ENCODE measurements at places on chromosomes 1 and 21.

- DNase-seq, result peak; percentile 22
Measured at GRCh38 chr1:7705048-7705907, 65.8 kb upstream of the VAMP3 start.

DNA sequence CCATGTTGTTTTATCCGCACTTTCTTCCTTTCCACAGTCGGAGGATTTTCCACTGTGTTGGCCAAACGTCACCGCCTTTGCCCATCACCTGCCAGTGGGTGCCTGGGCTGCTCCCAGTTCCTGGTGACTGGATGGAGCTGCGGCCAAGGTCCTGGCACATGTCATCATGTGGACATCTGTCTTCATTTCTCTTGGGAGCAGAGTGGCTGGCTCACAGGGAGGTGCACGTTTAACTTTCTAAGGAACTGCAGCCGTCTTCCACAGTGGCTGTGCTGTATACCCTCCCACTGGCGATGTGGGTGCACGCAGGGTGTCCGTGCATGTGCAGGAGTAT is 19.5 kb upstream of the RNF223 start:
- DNase-seq, result no peak

DNA sequence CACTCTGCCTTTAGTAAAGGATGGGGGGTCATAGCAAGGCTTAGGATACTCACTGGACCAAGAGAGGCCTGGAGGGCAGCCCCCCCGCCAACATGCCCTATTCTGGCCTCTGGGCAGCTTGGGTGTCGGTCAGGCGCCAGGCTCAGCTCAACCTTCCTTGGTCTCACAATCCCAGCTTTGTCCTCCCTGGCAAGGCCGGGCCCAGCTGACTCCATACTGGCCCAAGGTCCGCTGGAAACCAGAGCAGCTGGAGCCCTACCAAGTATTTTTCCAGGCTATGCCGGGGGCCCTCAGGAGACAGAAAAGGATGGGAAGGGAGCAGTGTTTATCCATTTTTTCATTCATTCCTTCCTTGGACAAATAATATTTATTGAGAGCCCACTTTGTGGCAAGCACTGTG is 6.2 kb downstream of the FBXO2 start:
- no peak for DNase-seq

DNA sequence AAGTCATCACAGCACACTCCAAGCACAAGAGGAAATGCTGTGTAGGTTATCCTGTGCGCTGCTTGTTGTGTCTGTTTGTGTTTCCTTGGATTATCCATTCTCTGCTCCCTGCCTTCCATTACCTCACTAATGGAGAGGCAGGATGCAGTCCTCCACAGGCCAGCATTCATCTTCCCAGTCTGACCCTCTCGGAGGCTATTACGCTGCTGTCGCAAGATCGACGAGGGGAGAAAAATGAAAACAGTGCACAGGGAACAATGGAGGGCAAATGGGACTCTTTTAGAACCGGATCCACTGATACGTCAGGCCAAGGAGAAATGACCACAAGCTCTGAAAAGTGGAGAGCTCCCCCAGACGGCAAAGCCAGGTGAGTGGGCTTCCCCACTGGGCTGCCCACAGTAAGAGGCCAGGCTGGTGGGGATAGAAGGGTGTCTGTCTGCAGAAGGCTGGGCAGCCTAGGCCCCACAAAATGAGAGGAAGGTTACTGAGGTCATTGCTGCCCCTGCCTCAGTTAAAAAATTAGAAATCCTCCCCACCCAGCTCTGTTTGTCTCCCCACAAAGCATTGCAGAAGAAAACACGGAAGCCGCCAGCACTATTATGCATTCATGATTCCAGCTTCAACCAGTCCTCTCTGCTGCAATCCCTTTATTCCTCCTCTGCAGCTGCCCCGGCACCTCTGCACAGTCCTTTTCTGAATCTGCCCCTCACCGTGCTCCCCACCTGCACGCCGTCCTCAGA is 21.7 kb downstream of the LRRN2 start:
- no peak for DNase-seq

- DNase-seq, result no peak
Measured at GRCh38 chr1:204541626-204542025, 25.4 kb downstream of the MDM4 start.

DNA sequence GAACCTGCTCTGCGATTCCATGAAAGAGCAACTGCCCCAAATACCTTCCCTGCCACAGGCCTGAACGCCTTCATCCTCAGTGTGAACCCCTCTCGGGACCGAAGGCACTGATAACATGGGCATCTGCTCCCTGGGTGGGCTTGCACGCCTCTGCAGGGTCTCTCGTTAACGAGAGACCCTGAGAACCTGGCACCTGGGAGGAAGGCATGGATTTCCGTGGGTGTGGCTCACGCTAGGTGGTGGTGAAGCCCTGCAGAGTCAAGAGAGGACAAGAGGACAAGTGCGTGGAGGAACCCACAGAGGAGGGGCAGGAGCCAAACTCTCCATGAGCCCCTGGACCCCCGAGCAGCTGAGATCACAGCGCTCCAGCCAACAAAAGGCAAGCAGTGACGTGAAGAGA is 26.8 kb upstream of the COL6A2 start:
- DNase-seq, result no peak

- DNase-seq, result no peak
Measured at GRCh38 chr1:228101614-228101993, 1.5 kb downstream of the C1orf35 start.

DNA sequence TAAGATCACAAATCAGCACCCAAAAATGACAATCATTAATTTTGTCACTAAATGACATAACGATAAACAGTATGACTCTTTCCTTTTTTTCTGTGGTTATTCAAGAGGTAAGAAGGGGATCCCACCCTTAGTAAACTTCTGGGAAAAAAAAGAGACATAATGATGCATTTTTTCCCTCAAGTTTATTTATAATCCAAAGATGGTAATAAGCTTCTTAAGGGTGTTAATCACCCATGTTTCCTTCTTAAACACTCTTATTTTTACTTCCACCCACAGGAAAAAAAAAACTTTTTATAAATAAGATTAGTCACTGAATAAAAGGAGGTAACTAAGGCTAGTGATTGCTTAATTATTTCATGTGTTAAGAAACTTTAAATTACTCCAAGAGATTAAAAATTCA is 24.7 kb downstream of the RGS1 start:
- no peak for DNase-seq

DNA sequence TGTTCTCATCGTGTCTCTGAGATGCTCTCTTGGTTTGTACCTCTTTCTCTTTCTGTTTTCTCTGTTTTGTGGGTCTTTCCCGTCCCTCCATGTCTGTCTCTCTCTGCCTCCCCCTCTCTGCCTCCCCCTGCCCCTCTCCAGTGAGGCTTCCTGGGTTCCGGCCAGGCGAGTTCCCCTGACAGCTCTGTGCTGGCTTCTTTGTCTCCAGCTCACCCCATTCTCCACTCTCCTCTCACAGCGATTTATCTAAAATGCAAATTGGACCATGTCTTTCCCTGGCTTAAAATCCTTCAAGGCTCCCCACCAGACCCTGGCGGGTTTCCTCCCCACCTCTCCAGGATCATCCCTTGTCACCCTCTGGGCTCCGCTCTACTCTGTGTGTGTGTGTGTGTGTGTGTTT is 202.4 kb upstream of the POU3F1 start:
- no peak for DNase-seq

DNA sequence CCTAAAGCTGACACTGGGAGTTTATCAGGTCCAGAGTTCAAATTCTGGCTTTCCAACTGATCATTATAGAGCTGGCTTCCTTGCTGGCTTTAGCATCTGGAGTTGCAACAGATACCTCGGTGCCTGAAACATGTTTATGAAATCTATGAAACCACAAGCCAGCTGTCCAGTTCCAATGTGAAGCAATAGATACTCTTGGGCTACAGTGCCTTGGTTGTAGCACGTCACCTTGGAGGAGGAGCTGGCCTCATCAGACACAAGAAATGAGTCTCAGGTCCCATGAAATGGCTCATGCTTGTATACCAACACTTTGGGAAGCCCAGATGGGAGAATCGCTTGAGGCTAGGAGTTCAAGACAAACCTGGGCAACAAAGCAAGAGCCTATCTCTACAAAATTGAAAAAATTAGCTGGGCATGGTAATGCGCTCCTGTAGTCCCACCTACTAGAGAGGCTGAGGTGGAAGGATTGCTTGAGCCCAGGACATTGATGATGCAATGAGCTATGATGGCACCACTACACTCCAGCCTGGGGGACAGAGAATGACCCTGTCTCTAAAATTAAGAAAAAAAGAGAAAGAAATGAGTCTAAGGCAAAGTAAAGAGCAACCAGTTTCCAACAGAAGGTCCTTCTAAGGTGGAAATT is 132.5 kb upstream of the ZNF648 start:
- no peak for DNase-seq

GRCh38 chr1:82108843-82109242 is 308.1 kb downstream of the ADGRL2 start:
- DNase-seq, result no peak

Data from T-helper 1 cell (primary cell).